Effector memory CD4-positive, alpha-beta T cell (primary cell): ENCODE measurements at places on chromosomes 16 and 17.

- no peak for DNase-seq
Measured at GRCh38 chr17:16398270-16399267, 16.8 kb upstream of the TRPV2 start.

- DNase-seq: no peak
Measured at GRCh38 chr16:11308493-11309283, 27.6 kb upstream of the PRM1 start.

DNA sequence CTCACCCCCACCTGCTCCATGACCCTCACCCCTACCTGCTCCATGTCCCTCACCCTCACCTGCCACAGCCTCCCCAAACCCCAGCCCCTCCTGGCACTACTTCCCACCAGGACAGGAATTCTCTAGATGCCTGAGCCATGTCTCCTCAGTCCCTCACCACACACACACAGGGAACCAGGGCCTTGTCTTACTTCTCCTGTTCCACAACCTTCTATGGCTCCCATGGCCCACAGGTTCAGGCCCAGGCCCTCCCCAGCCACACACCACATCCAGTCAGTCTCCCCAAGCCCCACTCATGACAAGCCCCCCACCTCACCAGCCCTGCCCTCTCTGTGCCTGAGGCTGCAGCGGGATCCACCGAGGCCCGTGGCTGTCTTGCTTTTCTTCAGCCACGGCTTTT, 3.1 kb upstream of the UBE2I start:
- no peak for DNase-seq

DNA sequence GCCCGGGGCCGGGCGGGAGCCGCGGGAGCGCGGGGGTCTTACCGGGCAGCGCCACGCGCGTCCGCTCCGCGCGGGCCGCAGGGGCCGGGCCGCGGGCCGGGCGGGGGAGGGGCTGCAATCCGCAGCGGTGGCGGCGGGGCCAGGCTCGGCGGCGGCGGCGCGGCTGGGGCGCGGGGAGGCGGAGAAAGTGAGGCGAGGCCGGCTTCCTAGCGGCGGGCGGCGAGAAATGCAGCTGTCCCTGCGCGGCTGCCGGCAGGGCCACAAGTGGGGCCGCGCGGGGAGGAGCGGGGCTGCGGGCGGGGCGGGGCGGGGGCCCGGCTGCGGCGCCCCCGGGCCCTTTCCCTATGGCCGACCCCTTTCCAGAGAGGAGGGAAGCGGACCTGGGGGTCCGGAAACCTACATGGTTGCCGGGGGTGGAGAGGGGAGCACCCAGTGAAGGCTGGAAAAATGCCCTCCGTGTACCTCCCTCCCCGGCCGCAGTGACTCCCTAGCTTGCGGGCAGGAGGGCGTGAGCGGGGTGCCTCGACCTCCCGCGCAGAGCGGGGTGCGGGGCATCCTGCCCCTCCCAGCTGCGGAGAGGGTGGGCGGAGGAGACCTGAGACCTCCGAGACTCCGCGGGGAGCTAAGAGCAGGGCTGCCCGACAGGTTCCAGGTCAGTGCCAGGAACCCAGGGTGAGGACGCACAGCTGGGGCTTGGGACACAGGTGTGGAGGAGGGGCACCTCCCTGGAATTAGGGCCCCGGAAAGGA, at the start of gene CUEDC1:
Gene CUEDC1, minus strand, starts transcription at position 230 of the 749 bp plus-strand sequence. CDS start 69,848 bp downstream, outside the sequence.
- DNase-seq: peak; percentile 46

DNA sequence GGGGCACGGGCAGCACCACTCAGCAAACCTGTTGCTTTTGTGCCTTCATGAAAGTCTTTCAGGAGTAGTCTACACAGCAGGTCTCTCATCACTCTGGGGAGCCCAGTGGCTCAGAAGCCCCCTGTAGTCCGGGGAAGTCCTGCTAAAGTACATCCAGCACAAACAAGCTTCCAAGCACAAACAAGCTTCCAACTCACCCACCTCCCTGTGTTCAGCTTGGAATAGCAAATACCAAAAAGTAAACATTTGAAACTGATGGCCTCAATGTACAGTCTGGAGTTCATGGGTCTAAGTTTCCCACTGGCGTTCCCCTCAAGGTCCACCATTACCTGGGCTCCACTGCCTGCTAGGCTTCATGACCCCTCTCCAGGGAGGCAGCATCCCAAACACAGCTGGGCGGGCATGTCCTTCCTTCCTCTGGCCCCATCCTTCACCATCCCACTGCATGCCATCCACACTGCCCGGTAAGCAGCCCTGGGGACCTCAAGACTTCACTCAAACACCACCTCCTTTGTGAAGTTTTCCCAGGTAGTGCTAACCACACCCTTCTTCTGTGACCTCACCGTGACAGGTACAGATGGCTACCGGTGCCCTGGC, 62.8 kb upstream of the SIAH1 start:
- no peak for DNase-seq

DNA sequence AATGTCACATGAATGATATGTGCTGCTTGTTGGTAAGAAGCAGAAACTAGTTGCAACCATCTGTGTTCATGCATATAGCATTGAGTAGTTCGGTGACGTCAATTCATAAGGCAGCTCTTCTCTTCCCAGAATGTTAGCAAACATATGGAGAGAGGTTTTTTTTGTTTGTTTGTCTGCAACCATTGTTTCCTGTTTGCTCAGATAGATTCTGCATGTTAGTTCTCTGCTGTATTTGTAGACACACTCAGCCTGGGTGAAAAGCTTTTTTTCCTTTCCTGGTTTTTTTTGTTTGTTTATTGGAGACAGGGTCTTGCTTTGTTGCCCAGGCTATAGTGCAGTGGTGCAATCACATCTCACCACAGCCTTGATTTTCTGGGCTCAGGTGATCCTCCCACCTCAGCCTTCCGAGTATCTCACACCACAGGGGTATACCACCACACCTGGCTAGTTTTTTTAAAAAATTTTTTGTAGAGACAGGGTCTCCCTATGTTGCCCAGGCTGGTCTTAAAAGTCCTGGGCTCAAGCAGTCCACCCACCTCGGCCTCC, 16.7 kb downstream of the WSB1 start:
- DNase-seq: no peak

DNA sequence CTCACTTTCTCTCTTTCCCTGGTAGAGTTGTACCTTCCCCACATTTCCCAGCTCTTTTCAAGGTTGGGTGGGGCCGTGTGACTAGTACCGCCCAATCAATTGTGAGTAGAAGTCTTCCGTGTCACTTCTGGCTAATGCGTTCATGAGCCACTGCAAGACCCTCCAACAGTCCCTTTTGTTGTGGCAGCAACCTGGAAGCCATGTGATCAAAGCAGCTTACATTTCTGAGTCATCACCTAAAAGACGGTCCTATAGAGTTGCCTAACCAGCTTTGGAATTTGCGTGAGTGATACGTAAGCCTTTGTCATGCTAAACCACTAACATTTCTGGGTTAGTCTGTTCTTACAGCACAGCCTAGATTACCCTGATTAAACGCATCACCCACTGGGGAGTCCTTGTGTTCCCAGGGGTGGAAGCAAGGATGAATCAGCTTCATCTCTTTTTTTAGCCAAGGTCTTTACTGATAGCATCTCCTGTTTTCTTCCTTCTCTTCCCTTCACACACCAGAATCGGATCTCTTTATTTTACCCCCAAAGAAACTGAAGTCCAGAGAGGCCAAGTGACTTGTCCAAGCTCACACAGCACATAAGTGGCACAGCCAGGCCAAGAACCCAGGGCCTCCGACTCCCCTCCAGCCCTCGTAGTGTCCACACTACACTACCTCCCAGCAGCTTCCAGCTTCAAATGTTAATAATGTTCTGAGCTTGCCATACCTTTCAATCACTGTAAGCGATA, 366.3 kb upstream of the XYLT1 start:
- DNase-seq: no peak

DNA sequence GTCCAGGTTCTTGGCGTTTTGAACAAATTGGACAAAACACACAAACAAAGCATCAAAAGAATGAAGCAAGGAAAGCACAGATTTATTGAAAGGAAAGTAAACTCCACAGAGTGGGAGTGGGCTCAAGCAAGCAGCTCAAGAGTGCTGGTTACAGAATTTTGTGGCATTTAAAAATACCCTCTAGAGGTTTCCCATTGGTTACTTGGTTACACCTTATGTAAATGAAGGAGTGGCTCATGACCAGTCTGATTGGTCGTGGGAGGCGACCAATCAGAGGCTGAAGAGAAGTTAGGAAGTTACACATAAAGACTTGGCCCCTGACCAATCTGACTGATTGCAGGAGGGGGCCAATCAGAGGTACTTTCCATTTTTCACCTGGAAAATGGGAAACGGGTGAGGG, 1373.8 kb upstream of the GOT2 start:
- DNase-seq: no peak

DNA sequence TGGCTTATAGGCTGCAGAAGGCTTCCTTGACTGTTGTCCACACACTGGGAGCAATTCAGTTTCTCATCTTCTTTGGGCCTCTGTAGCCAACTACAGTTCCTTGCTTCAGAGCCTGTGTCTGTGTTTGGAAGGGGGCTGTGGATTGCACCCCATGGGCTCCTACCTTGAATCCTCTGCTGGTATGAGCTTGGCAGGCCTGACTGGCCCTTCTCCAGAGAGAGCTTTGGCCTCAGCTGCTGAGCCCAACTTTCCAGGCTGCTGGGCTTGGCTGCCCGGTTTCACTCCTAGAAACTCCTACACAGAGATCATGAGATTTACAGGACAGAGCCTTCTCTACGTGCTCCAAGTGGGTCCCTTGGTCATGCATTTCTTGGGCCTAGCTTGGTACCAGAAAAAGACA, 354.4 kb downstream of the SNX29 start:
- no peak for DNase-seq

- DNase-seq: no peak
Measured at GRCh38 chr17:59257101-59257500, 36.8 kb downstream of the GDPD1 start.

- DNase-seq: no peak
Measured at GRCh38 chr17:59462385-59462784, 103.0 kb upstream of the DHX40 start.

- no peak for DNase-seq
Measured at GRCh38 chr17:3555189-3555796, 2.3 kb downstream of the TRPV3 start.

- no peak for DNase-seq
Measured at GRCh38 chr17:75063201-75063600, 16.2 kb downstream of the KCTD2 start.

DNA sequence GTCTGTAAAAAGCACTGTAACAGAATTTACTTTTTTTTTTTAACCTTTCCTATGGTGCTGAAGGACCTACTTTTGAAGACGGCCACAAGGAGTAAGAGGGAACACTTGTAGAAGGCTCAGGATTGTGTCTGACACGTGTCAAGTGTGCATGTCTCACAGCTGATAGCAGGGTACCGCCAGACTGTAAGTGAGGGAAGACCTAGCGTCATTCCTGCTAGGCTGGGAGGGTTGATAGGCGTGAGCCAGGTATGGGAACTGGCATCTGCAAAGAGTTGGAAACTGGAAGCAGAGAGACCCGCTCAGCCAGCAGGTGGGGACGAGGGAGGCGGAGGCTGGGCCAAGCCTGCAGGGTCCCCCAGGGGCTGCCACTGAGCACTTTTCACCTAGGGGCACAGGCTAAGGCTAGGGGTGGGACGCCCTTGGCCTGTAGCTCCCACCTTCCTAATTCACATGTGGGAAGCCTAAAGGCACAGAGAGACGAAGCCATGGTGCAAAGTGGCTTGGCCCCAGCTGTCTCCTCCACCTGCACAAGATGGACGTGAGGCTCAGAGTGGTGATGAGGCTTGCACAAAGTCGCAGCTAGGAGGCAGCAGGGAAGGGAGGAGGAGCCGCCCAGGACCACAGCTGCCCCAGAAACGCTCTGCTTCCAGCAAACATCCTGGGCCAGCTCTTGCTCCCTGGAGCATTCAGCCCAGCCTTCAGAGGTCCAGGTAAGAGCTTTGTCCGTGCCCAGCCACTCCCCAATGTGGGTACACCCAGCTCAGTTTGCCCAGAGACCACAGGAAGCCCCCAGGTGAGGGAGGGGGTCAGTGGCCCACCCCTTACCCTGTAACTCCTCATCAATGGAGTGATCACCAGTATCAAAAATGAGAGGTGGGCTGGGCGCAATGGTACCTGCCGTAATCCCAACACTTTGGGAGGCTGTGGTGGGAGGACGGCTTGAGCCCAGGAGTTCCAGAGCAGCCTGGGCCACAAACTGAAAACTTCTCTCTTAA, 18.9 kb downstream of the VASN start:
- DNase-seq: no peak

- DNase-seq: no peak
Measured at GRCh38 chr16:70478912-70479341, 24.5 kb downstream of the FCSK start.

DNA sequence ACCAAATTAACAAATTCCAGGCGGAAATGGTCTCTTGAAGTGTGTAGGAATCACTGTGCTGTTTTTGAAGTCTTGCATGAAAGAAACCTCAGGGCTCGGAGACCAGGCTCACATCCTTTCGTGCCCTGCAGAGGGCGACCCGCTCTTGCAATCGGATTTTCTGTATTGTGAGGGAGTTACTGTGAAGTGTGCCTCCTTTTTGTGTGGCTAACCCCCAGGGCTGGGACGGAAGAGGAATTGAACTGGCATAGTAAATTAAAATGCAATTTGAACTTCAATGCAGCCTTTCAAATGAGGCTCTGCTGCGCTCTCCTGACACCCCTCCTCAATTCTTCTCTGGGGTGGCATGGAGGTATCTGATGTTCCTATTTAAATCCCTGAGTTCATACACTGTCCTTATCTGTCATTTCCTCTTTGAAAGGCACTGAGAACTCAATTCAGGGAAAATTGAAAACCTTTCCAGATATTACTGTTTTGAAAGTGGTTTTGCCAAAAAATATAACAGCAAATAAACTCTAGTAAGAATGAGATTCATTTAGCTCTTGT, 51.5 kb upstream of the MGAT5B start:
- DNase-seq: peak; percentile 9

DNA sequence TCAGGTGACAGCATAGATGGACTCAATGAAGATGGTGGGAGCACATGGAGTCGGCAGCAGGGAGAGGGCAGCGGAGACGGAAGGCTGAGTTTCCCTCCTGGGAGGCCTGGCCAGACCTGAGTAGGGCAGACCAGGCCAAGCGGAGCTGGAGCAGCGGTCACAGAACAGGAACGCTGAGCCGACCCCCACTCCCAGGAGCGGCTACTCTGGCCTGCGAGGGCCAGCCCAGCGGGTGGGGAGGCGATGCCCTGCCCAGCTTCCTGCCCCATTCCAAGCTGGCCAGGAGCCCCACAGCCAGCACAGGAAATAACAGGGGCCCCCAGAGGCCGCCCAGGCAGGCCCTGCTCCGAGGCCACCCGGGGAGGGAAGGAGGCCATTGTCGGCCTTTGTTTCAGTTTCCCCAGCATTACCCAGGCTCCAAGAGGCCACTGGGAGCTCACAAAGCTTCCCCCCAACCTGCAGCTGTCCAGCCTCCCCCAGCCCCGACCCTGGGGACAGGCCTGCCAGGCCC, 79.8 kb downstream of the ZNF423 start:
- DNase-seq: no peak

DNA sequence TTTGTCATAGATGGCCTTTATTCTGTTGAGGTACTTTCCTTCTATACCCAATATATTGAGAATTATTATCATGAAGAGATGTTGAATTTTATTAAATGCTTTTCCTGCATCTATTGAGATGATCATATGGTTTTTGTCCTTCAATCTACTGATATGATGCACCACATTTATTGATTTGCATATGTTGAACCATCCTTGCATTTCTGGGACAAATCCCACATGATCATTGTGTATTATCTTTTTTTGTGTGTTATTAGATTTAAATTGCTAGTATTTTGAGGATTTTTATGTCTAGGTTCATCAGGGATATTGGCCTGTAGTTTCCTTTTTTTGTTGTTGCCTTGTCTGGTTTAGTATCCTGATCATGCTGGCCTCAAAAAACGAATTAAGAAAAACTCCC, 124.5 kb upstream of the CES5A start:
- DNase-seq: no peak
